ENCODE measurements at places on chromosomes 12 and 14. TPM values are rescaled to one million over a fixed set of nuclear protein-coding genes. Genes with fewer than 3 reads are reported as not detected.

GRCh38 chr14:32696325-32697091 is 242.2 kb upstream of the NPAS3 start:
- H3K36me3 ChIP-seq: no peaks in the 10 kb centered on the region
- no peak overlapping the region for H3K4me3 ChIP-seq
- DNase-seq: no peak

DNA sequence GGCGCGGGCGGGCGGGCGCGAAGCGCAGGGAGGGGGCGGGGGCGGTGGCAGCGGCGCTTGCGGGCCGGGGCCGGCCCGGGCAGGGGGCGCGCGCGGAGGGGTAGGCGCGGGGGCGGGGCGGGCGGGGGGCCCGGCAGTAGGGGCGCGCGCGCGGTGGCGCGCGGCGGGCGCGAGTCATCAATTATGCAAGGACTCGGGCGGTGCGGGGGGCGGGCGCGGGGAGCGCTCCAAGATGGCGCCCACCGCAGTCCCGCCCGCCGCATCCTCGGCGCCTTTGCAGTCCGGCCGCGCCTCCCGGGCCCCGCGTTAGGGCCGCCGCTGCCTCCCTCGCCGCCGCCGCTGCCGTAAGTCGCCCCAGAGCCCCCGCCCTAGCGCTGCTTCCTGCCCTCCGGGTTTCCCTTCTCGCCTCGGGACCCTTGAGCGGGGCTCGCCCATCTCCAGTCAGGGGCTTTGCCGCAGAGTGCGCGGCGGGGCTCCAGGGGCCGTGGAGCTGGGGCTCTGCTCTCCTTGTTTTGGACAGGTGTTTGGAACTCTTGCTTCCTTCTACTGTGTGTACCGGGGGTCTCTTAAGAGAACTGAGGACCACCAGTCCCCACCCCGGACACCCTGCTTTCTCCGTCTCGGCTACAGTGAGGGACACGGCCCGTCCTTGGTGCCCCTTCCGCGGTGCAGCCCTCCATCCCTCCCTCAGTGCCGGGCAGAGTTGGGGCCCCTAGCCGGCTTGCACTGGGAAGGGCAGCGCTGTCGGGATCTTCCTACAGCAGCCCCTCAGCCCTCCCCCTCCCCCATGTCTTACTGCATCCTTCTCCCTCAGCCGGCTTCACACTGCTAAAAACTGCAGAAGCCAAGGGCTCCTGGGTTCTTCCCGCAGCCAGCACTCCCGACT is at the start of gene SCN8A:
SCN8A (plus strand) TSS at position 218 of the 886 bp plus-strand sequence. CDS start 71,585 bp downstream, outside the sequence.
- H3K27ac ChIP-seq: peak within 1 kb of the TSS; percentile 66
- no peaks in the 10 kb centered on the region for H3K36me3 ChIP-seq
- DNase-seq: peak; percentile 63

DNA sequence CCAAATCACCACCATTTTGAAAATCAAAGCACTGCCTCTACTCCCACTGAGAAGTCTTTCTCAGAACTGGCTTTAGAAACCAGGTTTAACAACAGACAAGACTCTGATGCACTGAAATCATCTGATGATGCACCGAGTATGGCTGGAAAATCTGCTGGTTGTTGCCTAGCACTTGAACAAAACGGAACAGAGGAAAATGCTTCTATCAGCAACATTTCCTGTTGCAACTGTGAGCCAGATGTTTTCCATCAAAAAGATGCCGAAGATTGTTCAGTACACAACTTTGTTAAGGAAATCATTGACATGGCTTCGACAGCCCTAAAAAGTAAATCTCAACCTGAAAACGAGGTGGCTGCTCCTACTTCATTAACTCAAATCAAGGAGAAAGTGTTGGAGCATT is 115.0 kb upstream of the NPAS3 start:
- DNase-seq: no peak
- H3K27ac ChIP-seq: no peak overlapping the region
- no peaks in the 10 kb centered on the region for H3K36me3 ChIP-seq
- H3K4me1 ChIP-seq: no peaks in the 10 kb centered on the region

The MMP19 gene
- not detected for total RNA-seq

DNA sequence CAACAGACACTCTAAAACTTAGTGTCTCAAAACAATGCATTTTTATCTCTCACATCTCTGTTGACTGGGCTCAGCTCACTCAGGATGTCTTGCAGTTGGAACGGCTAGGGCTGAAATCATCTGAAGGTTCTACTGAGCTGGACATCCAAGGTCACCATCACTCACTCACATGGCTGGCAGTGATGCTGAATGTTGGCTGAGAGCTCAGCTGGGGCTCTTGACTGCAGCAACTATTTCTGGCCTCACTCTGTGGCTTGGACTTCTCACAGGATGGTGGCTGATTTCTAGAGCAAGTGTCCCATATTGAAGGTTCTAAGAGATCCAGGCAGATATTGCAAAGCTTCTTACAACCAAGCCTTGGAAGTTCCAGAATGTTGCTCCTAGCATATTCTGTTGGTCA is 166.5 kb downstream of the ZFP36L1 start:
- no peak overlapping the region for H3K27ac ChIP-seq
- H3K4me3 ChIP-seq: no peak overlapping the region
- no peak for DNase-seq
- H3K36me3 ChIP-seq: no peaks in the 10 kb centered on the region

The KTN1 gene
- total RNA-seq: 107 TPM

The PRIMA1 gene
- not detected for total RNA-seq

GRCh38 chr12:14621826-14622225 is 54.1 kb upstream of the PLBD1 start:
- H3K4me3 ChIP-seq: no peak overlapping the region
- H3K27ac ChIP-seq: no peak overlapping the region
- no peaks in the 10 kb centered on the region for H3K4me1 ChIP-seq

GRCh38 chr12:100221523-100221922 is 20.9 kb downstream of the ACTR6 start:
- H3K27me3 ChIP-seq: no peaks in the 10 kb centered on the region
- no peaks in the 10 kb centered on the region for H3K4me1 ChIP-seq
- DNase-seq: no peak
- peaks cover 11% of the 10 kb centered on the region for H3K36me3 ChIP-seq

GRCh38 chr12:71780237-71780822 is 25.7 kb downstream of the RAB21 start:
- H3K27me3 ChIP-seq: no peaks in the 10 kb centered on the region
- peak overlapping the region; percentile 60 for H3K27ac ChIP-seq
- H3K4me1 ChIP-seq: peaks cover 6% of the 10 kb centered on the region
- H3K4me3 ChIP-seq: no peak overlapping the region

The ENDOU gene
- not detected for total RNA-seq

The ATG2B gene
- 12.9 TPM for total RNA-seq

- peak overlapping the region; percentile 71 for H3K4me3 ChIP-seq
- peaks cover 21% of the 10 kb centered on the region for H3K4me1 ChIP-seq
- no peak for DNase-seq
- no peaks in the 10 kb centered on the region for H3K27me3 ChIP-seq
- H3K27ac ChIP-seq: no peak overlapping the region
Observed at GRCh38 chr12:106245767-106246166, 2.1 kb downstream of the CKAP4 start.

DNA sequence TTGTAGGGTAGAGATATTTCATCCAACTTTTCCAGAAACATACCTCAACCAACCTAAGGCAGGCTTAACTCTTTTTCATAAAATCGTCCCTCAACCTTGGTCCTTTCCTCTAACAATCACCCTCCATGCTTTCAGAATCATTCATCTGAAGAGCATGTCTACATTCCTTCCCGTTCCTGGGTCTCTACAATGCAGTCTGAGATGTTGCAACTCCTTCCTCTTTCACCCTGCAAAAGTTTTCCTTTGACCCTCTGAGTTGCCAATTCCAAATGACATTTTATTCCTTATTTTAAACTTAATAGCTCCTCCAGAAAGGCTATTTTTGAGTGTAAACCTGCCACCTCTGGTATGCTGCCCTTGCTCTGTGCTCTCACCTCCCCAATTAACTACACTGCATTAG is 16.7 kb downstream of the SLC7A7 start:
- H3K4me3 ChIP-seq: no peak overlapping the region
- no peak for DNase-seq
- no peaks in the 10 kb centered on the region for H3K4me1 ChIP-seq

GRCh38 chr14:101558739-101559240 is 2.5 kb upstream of the DIO3 start:
- no peak overlapping the region for H3K27ac ChIP-seq
- no peak for DNase-seq
- peaks cover 43% of the 10 kb centered on the region for H3K27me3 ChIP-seq
- H3K36me3 ChIP-seq: peaks cover 7% of the 10 kb centered on the region
- H3K4me3 ChIP-seq: no peak overlapping the region

The P2RX2 gene
- not detected for total RNA-seq

DNA sequence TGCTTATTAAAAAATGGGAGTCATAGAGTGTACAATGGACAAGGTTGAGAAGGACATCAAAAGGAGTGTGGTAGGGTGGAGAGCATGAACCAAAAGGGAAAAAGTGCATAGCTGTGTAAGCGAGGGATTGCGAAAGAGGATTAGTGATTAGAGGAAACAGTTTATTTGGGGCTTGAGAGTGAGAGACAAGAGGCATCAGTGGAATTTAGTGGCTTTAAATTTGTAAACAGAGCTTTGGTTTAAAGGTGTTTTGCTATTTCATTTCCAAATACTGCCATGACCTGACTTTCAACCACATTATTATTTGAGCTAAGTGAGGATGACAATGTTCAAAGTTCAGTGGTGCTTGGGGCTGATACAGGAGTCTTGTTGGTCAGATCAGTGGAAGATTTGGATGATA is 53.4 kb downstream of the SLC16A7 start:
- H3K27ac ChIP-seq: no peak overlapping the region
- H3K36me3 ChIP-seq: peaks cover 46% of the 10 kb centered on the region
- no peak overlapping the region for H3K4me3 ChIP-seq
- DNase-seq: no peak
- no peaks in the 10 kb centered on the region for H3K27me3 ChIP-seq

The CLEC4A gene
- total RNA-seq: 2.0 TPM

GRCh38 chr14:102501751-102502315 is 7.7 kb downstream of the ANKRD9 start:
- no peak overlapping the region for H3K27ac ChIP-seq
- no peak for DNase-seq
- H3K4me3 ChIP-seq: no peak overlapping the region
- peaks cover 3% of the 10 kb centered on the region for H3K36me3 ChIP-seq
- H3K4me1 ChIP-seq: peaks cover 9% of the 10 kb centered on the region

- H3K4me1 ChIP-seq: peaks cover 64% of the 10 kb centered on the region
- H3K4me3 ChIP-seq: peak overlapping the region; percentile 89
- DNase-seq: peak; percentile 49
- H3K36me3 ChIP-seq: no peaks in the 10 kb centered on the region
Observed at GRCh38 chr12:54417712-54418440, 1.2 kb downstream of the ITGA5 start.

DNA sequence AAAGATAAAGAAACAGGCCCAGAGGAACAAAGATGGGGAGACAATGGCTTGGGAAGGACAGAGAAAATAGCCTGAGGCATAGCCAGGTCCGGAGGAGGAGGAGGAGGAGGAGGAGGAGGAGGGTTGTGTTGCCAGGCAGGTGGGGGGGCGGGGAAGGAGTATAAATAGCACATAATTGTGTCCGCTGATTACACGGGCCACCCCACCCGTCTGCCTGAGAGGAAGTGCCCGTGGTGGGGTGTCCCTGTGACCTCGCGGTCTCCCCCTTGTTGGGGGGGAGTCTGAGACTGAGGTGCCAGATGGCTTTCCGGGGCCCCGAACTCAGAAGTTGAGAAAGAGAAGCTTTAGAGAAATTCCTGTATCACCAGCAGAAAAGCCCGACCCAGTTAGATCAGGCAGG is 1.9 kb upstream of the SP7 start:
- H3K27ac ChIP-seq: no peak overlapping the region
- DNase-seq: no peak
- no peaks in the 10 kb centered on the region for H3K36me3 ChIP-seq
- peaks cover 13% of the 10 kb centered on the region for H3K4me1 ChIP-seq
- peaks cover 38% of the 10 kb centered on the region for H3K27me3 ChIP-seq
- no peak overlapping the region for H3K4me3 ChIP-seq

GRCh38 chr12:457676-458075 is 2.1 kb upstream of the B4GALNT3 start:
- H3K36me3 ChIP-seq: no peaks in the 10 kb centered on the region
- peak; percentile 36 for DNase-seq
- no peak overlapping the region for H3K4me3 ChIP-seq
- peaks cover 16% of the 10 kb centered on the region for H3K4me1 ChIP-seq

The HRK gene
- not detected for total RNA-seq

DNA sequence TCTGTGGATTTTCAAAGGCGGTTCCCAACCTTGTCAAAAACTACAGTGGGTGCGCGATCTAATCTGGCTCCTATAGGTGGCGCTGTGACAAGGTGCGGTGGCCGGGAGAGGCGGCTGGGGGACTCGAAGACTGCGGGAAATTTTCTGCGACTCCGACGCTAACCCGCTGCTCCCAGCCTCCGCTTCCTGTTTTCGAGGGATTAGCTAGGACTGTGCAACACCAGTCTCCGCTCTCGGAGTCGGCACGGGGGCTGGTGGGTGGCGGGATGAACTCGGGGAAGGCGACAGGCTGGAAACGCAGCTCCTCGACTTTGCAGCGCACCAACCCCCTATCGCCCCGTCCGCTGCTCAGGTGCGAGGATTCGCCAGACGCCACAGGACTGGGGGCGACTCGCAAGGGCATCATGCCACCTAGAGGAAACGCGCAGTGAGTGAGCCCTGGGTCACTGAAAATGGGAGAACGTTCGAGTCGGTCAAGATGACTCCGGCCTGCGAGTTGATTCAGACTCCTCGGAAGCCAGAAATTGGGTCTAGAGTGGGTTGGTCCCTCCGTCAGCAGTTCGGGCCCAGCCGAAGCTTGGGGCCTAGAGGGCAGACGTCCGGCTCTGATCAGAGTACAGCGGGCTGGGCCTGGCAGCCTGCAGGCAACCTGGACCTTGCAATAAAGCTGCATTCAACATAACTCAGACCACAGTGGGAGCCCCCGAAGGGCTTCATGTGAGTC is 5.5 kb upstream of the PAX9 start:
- H3K36me3 ChIP-seq: no peaks in the 10 kb centered on the region
- H3K4me1 ChIP-seq: peaks cover 18% of the 10 kb centered on the region
- no peak overlapping the region for H3K27ac ChIP-seq
- no peak overlapping the region for H3K4me3 ChIP-seq
- peaks cover 84% of the 10 kb centered on the region for H3K27me3 ChIP-seq
- peak; percentile 55 for DNase-seq

DNA sequence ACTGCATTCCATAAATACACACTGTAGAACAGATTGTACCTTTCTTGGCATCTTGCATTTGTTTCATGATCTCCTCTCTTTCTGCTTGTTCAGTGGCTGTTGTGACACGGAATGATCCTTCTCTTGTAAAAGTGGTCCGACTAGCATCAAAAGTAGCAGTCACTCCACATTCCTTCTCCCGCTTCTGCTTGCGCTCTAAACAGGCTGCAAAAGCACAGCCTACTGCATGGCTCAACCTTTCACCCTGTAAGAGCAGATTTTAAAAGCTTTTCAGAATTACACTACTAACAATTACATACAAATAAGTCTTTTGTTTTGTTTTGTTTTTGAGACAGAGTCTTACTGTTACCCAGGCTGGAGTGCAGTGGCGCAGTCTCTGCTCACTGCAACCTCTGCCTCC is 49.8 kb downstream of the PAPLN start:
- H3K36me3 ChIP-seq: peaks cover 10% of the 10 kb centered on the region
- DNase-seq: no peak
- H3K4me1 ChIP-seq: peaks cover 26% of the 10 kb centered on the region
- H3K4me3 ChIP-seq: no peak overlapping the region
- H3K27me3 ChIP-seq: no peaks in the 10 kb centered on the region

GRCh38 chr14:51792809-51793208 is 67.6 kb upstream of the GNG2 start:
- no peak overlapping the region for H3K27ac ChIP-seq
- H3K4me1 ChIP-seq: no peaks in the 10 kb centered on the region
- H3K27me3 ChIP-seq: peaks cover 3% of the 10 kb centered on the region
- no peak for DNase-seq
